ENCODE measurements at places on chromosomes 12 and 14. TPM values are rescaled to one million over a fixed set of nuclear protein-coding genes. Genes with fewer than 3 reads are reported as not detected.
A peak's percentile ranks its signal among the peaks of the same experiment; 100 is the strongest.

GRCh38 chr14:80981156-80981555, 25.7 kb downstream of the TSHR start:
- DNase-seq: no peak

DNA sequence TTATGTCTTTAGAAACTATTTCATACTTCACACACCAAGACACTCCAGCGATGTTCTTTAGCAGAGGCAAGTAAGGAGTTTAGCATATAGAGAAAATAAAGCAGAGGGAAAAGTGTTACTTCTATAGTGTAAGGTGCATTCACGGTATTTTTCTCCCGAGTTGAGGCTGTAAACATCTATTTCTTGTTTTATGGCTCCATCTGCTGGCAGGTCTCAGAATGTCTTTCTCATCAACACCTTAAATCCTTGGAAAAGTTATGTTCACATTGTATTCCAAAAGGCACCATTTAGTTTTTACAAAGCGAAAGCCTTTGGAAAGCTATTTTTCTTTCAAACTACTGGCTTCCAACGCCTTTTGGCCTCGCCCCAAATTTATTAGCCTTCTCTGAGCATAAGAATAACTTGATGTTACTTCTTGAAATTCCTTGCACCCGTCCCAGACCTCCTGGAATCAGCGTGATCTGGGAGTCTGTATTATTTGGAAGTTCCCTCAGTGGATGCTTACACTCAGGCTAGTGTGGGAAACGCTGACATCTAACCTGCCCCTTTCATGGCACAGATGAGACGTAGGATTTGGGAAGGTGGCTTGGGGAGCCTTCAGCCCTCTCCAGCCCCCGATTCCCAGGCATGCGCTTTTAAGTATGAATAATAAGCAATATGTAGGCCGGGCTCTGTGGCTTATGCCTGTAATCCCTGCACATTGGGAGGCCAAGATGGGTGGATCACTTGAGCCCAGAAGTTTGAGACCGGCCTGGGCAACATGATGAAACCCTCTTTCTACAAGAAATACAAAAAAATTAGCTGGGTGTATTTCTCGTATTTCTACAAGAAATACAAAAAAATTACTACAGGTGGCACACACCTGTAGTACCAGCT, 1.9 kb upstream of the PIWIL1 start:
- DNase-seq: peak; percentile 40

GRCh38 chr12:117072106-117072505, 27.1 kb downstream of the TESC start:
- no peak for DNase-seq

Gene RASSF9
- total RNA-seq: not detected

DNA sequence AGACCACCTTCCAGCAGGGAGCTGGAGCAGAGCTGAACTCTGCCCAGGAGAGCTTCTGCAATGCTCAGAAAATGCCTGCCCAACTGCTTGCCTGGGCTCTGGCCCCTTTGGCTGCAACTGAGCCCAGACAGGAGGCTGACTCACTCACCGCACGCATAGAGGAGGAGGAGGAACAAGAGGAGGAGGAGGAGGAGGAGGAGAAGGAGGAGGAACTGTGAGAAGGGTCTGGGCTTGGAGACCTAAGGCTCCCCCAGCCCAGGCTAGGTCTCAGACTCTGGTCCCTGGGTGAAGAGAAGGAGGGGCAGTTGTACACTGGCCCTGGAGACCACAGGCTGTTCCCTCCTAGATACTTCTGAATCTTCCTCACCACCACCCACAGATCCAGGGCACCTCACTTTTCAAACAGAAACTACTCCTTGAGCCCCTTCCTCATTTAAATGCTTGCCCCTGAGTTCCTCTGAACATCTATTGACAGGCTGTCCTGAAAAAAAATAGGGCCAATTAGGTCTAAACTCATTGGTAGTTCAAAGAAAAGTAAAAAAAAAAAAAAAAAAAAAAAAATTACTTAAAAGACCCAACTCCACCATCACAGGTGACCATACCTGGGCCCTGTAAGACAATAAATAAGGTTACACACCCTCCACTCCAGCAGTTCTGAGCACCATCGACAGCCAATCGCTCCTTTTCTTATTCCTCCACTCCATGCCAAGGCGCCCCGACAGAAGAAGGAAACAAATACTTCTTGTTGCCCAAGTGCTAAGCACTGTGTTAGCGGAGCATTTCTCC, 674 bp downstream of the VDR start:
- peak; percentile 29 for DNase-seq

Gene ACOT4
- total RNA-seq: not detected

GRCh38 chr14:19878029-19878642, 3.2 kb downstream of the OR4K2 start:
- peak; percentile 4 for DNase-seq

Gene RIMKLB
- 0.39 TPM for total RNA-seq

Gene AQP2
- not detected for total RNA-seq

DNA sequence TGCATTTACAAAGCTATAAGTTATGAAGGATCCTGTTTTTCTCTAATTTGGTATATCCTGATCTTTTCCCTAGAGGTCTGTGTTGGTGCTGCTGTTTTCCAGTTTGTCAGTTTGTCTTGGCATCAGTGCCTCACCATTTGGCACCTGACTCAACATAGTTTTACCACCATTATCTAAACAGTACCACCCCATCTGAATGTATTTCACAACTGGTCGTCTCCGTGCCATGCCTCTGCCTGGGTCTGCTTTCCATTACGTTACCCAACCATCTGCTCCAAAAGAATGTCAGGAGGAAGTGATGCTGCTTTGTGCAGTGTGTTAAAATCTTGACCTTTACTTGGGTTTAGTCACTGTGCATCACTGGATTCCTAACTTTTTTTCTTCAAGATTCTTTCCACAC, 129.3 kb upstream of the RASSF8 start:
- no peak for DNase-seq

DNA sequence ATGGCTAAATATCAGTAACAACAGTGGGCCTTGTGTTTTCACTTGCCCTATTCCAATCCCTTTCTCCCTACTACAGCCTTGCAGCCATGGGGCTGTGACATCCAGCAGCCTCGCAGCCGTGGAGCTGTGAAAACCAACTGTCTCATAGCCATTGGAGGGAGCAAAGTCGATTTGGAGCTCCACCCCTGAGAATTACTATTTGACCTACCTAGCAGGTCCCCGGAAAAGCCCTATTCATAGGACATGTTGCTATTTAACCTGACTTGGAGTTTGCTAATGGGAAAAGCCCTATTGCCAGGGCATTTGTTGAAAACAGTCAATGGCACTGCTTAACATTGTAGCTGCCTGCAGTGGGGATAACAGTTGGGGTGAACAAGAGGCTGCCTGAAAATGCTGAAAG, 33.3 kb downstream of the ERG28 start:
- DNase-seq: no peak

Gene RIN3
- 22.2 TPM for total RNA-seq

GRCh38 chr12:94831081-94831751, 172.3 kb downstream of the NDUFA12 start:
- DNase-seq: no peak

DNA sequence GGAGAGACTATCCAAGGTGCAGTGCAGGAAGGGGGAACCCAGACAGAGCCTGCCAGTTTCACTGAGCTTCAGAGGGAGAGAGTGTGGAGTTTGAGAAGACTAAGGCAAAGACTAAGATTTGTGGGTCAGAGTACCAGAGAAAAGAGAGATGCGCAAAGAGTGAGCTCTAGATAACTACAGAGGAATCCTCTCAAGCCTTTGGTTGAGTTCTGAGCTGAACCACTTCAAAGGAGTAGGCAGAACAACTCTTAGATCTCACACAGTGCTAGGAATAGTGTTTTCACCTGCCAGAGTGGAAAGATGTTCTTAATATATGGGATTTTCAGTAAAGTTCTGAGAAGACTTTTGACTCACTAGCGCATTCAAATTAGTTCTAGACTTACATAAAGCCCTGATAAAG, 10.7 kb upstream of the M6PR start:
- no peak for DNase-seq

Gene STON2
- total RNA-seq: 4.1 TPM

DNA sequence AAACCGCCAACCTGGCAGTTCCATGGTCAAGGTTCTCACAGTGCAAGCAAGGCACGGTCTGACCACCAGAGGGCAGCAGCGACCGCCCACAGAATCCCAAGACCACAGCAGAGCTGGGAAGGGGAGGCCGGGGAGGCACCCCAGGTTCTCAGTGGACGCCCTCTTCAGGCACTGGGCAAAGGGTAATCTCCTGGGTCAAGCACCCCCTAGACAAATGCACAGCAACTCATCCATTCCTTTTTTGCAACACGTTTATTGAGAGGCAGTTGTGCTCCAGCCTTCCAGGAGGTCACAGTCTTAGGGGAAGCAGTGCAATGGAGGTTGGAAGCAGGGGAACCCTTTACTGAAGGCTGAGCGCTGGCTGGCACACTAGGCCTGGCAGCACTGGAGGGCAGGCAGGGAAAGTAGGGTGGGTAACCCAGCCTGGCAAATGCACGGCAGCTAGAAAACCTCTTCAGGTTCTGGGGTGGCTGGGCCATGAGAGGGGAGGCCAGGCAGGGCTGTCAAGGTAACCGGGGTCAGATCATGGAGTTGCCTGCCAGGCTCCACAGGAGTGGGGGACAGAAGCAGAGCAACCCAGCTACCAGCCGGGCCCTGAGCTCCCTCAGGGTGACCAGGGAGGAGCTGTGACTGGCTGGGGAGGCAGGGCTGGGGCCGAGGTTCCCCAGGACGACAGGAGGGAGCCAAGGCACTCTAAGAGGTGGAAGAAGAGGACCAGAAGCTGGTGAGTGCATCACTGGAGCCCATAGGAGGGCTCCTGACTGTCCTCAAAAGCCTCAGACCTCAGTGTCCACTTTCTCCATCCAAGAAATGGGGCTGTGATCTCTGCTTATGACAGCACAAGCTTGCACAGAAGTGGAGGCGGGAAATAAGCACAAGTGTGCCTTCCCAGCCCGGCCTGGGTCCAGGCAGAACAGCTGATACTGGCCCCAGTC, 1.8 kb upstream of the RHOF start:
- DNase-seq: peak; percentile 76

Gene AHNAK2
- total RNA-seq: 45.0 TPM

Gene EML5
- 1.8 TPM for total RNA-seq

Gene PACS2
- 75.5 TPM for total RNA-seq

GRCh38 chr12:19239616-19240234, 110.2 kb downstream of the PLEKHA5 start:
- DNase-seq: no peak

DNA sequence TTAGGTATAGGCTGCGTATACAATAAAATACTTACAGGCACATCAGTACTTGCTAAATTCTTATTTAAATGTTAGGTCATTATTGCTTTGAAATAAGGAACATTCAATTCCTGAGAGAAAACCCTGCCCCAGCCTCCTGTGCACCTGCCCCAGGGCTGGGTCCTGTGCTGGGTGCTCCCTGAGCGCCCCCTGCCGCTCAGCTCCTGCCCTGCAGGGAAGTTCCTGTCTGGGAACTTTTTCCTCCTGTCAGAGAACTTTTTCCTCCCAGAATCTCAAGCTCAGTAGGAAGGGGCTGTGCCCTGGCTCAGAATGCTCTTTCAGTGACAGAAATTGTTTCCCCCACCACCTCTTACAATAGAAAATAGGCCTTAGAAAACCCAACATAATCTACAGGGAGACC, 751.1 kb downstream of the TMEM121 start:
- no peak for DNase-seq

- no peak for DNase-seq
These were observed 11.4 kb downstream of the FBRSL1 start for GRCh38 chr12:132501204-132501940.

DNA sequence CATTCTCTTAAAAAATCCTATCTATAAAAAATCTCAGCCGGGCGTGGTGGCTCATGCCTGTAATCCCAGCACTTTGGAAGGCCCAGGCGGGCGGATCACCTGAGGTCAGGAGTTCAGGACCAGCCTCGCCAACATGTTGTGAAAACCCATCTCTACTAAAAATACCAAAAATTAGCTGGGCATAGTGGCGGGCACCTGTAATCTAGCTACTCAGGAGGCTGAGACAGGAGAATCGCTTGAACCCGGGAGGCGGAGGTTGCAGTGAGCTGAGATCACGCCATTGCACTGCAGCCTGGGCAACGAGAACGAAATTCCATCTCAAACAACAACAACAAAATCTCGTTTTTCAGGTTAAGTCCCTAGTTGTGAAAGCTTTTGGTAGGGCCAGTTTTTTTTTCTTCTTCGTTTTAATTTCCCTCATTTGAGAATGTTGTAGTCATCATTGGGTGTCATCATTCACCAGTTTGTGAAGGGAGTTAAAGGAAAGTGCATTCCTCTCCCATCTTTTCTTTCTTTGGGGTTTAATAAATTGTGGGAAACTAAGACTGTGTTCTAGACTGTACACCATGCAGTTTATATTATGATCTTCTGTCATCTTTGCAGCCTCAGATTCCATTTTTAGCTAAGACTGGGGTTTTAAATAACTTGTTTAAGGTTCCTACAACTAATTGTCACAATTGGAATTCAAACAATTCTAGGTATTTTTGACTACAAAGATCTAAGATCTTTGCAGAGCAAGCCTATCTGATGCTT, 23.9 kb downstream of the MDM2 start:
- DNase-seq: no peak

DNA sequence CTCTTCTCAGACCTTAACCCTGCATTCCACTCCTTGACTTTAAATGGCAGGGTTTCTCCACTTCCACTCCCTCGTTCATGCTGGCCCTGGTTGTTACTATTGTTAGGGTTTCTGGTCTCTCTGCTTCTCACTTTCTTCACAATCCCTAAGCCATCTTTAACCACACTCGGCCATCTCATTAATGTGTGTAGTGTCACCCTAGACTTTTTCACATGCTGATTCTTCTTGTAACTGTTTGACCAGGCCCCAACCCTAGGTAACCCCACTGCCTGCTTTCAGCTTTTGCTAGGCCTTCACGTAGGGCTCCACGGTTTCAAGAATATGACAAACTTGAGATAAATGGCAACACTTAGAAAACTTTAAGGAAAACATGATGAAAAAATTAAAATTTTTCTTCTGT, 195.1 kb downstream of the IPO8 start:
- DNase-seq: no peak

Gene PMEL
- total RNA-seq: 5.8 TPM

GRCh38 chr14:85301506-85301905, 228.4 kb upstream of the FLRT2 start:
- DNase-seq: no peak

Gene TBC1D30
- 24.1 TPM for total RNA-seq

Gene DLK1
- total RNA-seq: 1.5 TPM

All from HCT116 (cell line).